Activated CD4-positive, alpha-beta memory T cell treated with anti-CD3 and anti-CD28 coated beads, Interleukin-2, amount 10 ng/mL, durations not matched to agents 7 days and 5 days (primary cell): ENCODE measurements at places on chromosomes 7 and 10.
A peak's percentile ranks its signal among the peaks of the same experiment; 100 is the strongest.

GRCh38 chr7:105389088-105389650, 448 bp upstream of the SRPK2 start:
- peaks cover 7% of the 10 kb centered on the region for H3K36me3 ChIP-seq
- H3K27ac ChIP-seq: peak overlapping the region; percentile 76
- H3K4me1 ChIP-seq: peaks cover 18% of the 10 kb centered on the region
- no peaks in the 10 kb centered on the region for H3K27me3 ChIP-seq
- H3K4me3 ChIP-seq: peak overlapping the region; percentile 95

DNA sequence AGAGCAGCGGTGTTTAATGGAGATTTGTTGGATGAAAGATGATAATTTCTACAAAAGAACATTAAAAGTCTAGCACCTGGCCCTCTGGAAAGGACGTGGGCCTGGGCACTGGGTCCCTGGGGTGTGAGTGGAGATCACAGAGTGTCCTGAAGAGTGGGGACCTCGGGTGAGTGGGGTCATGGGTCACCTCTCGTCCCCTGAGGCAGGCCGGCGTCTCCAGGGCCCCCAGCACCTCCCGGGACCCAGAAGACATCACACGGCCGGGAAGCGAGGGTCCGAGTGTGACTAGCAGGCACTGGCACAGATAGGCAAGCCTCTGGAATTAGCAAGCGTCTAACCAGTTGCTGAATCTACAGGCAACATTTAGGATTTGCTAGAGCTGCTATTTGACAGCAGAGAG, 257.2 kb downstream of the MAD1L1 start:
- DNase-seq: no peak
- peaks cover 7% of the 10 kb centered on the region for H3K36me3 ChIP-seq
- no peak overlapping the region for H3K4me3 ChIP-seq
- H3K4me1 ChIP-seq: no peaks in the 10 kb centered on the region
- H3K27me3 ChIP-seq: no peaks in the 10 kb centered on the region

GRCh38 chr7:151095828-151096475, 9.7 kb downstream of the AGAP3 start:
- H3K4me1 ChIP-seq: peaks cover 13% of the 10 kb centered on the region
- no peak overlapping the region for H3K4me3 ChIP-seq
- peak overlapping the region; percentile 65 for H3K27ac ChIP-seq
- DNase-seq: no peak
- no peaks in the 10 kb centered on the region for H3K27me3 ChIP-seq

DNA sequence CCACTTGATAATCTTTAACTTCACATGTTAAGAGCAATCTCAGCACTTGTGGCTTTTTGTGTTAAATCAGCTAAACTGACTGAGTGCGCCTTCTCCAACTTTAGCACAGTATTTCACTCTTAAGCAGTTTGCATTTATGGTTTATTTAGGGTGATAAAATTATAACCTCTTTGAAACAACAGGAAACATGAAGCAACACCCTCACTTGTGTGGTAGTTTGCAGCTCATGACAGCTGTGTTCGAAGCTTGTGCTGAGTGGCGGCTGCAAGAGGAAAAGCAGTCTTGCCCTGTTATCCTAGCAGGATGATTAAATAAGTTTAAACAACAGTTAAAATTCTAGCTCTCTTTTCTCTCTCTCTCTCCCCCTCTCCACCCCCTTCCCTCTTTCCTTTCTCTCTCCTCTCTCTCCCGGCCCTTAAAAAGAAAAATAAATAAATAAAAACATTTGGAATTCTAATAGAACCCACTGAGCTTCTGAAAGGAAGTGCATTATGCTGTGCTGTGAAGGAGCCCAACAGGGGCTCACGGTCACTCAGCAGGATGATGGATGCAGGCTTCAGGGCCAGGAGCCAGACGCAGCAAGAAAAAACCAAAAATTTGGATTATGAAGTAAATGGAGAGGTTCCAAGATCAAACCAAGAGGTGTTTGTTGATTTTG, 25.2 kb downstream of the OGDH start:
- DNase-seq: peak; percentile 64
- H3K27me3 ChIP-seq: no peaks in the 10 kb centered on the region
- peaks cover 88% of the 10 kb centered on the region for H3K4me1 ChIP-seq
- peak overlapping the region; percentile 100 for H3K27ac ChIP-seq
- peaks cover 61% of the 10 kb centered on the region for H3K36me3 ChIP-seq
- peak overlapping the region; percentile 54 for H3K4me3 ChIP-seq
